ENCODE measurements at places on chromosomes 7 and 10. TPM values are rescaled to one million over a fixed set of nuclear protein-coding genes. Genes with fewer than 3 reads are reported as not detected.

HOXA1 gene
- total RNA-seq = 0.35 TPM

PTF1A gene
- not detected for total RNA-seq

PHKG1 gene
- total RNA-seq = 3.7 TPM

DNA sequence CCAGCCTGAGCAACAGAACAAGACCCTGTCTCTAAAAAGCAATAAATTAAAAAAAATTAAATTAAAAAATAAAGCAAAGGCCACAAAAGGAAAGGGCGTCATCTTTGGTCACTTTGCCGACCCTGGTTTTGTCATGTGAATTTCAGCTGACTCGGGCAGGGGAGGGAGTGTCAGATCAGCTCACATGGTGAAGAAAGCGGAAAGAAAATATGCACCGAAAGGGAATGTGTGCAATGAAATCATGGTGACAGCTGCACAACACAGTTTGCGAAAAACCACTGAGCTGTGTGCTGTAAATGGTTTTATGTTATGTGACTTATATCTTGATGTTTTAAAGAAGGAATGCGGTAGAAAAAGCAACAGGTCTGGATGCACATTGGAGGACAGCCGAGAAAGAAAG is 39.8 kb downstream of the RCC1L start:
- no peak for DNase-seq

DNA sequence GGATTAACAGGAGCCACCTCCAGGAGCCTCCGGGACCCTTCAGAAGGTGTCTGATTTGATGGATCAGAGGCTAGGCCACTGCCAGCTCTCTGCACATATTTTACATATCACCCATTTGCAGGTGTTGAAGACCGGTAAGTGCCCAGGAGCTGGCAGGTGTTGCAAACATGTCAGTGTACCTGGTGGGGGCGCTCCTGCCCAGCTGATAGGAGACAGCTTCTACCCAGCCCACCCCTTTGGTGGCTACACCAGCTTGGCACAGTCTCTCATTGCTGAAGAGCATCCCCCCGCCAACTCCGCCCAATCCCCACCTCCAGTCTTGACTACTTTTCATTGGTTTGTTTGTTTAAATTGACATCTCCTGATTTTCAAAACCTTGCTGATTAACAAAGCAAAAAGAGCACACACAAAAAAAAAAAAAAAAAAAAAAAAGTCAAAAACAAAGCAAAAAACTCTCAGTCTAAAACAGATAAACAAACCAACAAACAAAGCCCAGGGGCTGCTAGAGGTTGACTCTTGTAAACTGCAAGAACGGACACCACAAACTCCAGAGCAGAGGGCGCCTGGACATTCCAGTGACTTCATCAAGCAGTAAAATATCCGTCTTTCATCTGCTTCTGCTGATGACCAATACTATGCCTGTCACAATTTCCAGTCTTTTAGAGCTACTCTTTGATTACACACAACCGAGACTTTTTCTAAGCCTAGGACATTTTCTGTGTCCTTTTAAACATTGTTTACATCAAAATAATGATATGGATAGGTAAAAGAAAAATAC is 275.3 kb downstream of the NRG3 start:
- no peak for DNase-seq

All from T-cell (primary cell).